ENCODE measurements at places on chromosomes 7 and 10. TPM values are rescaled to one million over a fixed set of nuclear protein-coding genes. Genes with fewer than 3 reads are reported as not detected.

The TDRD1 gene
- not detected for total RNA-seq

DNA sequence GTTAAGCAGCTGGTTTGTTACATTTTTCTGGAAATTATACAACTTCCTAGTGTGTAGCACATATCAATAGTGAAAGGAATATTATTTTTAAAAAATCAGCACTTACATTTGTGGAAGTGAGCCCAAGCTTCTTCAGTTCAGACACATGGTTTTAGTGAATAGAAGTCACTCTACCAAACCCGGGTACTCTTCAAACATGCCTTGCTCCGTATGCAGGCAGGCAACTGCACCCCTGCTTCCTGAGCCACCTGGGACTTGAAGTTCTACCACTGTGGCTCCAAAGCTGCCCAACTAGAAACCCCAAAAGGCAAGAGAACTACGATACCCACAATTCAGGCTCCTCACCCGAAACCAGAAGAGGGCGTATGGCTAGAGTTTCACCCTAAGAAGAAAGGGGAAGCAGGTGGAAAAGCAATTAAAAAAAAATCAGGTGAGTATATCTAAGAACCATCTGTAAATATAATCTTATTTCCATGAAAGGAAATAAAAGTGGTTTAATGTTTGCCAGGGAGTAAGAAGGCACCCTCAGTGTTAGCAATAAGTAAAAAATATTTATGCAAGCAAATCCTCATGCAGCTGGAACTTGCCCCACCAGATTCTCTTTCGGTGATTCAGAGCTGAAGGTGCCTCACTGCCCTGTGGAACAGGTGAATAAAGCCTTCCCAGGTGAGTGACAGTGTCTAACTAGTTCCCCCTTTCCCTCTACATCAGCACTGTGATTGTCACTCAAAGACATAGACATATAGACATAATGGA is at the start of gene MACC1:
Gene MACC1, minus strand, starts transcription at position 192 of the 756 bp plus-strand sequence. CDS start 55,522 bp downstream, outside the sequence.
- peak; percentile 71 for DNase-seq
- no peak within 1 kb of the TSS for H3K4me3 ChIP-seq
- no peaks in the 10 kb centered on the region for H3K36me3 ChIP-seq
- no peaks in the 10 kb centered on the region for H3K27me3 ChIP-seq
- no peaks in the 10 kb centered on the region for H3K4me1 ChIP-seq
- peak within 1 kb of the TSS; percentile 57 for H3K27ac ChIP-seq

GRCh38 chr10:69506487-69506833 is 55.2 kb downstream of the TSPAN15 start:
- H3K27me3 ChIP-seq = no peaks in the 10 kb centered on the region
- no peaks in the 10 kb centered on the region for H3K36me3 ChIP-seq
- H3K4me3 ChIP-seq = no peak overlapping the region

The LIPM gene
- total RNA-seq = not detected

The LRRC18 gene
- total RNA-seq = not detected

- DNase-seq = no peak
- H3K27me3 ChIP-seq = no peaks in the 10 kb centered on the region
- no peaks in the 10 kb centered on the region for H3K36me3 ChIP-seq
- H3K27ac ChIP-seq = no peak overlapping the region
- H3K4me3 ChIP-seq = no peak overlapping the region
Observed at GRCh38 chr10:102959360-102959759, 41.3 kb downstream of the CNNM2 start.

- no peak overlapping the region for H3K4me3 ChIP-seq
- no peaks in the 10 kb centered on the region for H3K36me3 ChIP-seq
- H3K27ac ChIP-seq = no peak overlapping the region
- no peaks in the 10 kb centered on the region for H3K4me1 ChIP-seq
- H3K27me3 ChIP-seq = no peaks in the 10 kb centered on the region
Observed at GRCh38 chr7:72476608-72477305, 64.6 kb upstream of the CALN1 start.

The VAX1 gene
- total RNA-seq = not detected

The NRCAM gene
- total RNA-seq = 19.5 TPM

The LRRC72 gene
- not detected for total RNA-seq

The PON1 gene
- not detected for total RNA-seq

The HOXA1 gene
- total RNA-seq = 0.78 TPM

- H3K36me3 ChIP-seq = no peaks in the 10 kb centered on the region
- peaks cover 11% of the 10 kb centered on the region for H3K4me1 ChIP-seq
- H3K27me3 ChIP-seq = no peaks in the 10 kb centered on the region
- H3K4me3 ChIP-seq = no peak overlapping the region
- H3K27ac ChIP-seq = peak overlapping the region; percentile 56
Observed at GRCh38 chr10:49177391-49178355, 10.5 kb downstream of the TMEM273 start.

The ELN gene
- 65.7 TPM for total RNA-seq

DNA sequence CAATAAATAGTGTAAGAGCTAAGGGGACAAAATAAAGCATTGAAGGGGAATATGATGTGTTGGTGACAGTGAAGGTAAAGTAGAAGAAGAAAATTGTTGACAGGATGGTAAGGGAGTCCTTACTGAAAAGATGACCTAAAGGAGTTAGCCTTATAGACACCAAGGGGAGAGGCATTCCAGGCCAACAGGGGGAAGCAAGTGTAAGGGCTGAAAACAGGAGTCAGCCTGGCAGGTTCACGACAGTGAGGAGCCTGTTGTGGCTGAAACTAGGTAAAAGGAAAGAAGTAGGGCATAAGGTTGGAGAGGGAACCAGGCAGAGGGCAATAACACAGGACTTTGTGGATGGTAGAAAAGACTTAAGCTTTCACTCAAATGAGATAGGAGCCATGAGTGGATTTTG is 34.0 kb downstream of the PNLIPRP3 start:
- no peak for DNase-seq
- H3K27me3 ChIP-seq = no peaks in the 10 kb centered on the region
- H3K36me3 ChIP-seq = no peaks in the 10 kb centered on the region
- no peak overlapping the region for H3K27ac ChIP-seq

- no peak overlapping the region for H3K27ac ChIP-seq
- DNase-seq = no peak
- H3K27me3 ChIP-seq = no peaks in the 10 kb centered on the region
- H3K4me3 ChIP-seq = no peak overlapping the region
- no peaks in the 10 kb centered on the region for H3K36me3 ChIP-seq
- H3K4me1 ChIP-seq = peaks cover 6% of the 10 kb centered on the region
Observed at GRCh38 chr10:132175907-132176581, 10.7 kb upstream of the DPYSL4 start.

DNA sequence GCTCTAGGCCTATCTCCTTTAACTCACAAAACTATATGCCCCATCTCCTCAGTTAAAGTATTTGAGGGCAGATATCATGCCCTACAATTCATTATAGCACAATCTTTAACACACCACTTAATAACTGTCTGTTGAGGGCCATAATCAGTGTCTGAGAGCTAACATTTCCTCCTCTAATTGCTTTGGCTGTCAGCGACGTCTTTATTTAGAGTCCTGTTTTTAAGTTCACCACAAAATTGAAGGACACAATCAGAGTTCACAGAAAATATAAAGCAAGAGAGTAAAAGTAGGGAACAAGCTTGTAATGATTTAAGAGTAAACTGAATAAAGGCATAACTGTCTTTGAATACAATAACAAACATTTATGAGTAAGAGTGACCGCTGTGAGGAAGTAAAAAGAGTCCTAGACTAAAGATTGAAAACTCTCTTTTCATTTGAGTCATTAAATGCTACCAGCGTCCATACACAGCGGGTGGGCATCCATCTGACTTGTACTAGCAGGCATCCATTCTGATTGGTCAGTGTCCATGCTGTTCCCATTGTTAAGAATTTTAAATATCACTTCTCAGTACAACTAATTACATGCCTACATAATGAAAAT is 38.4 kb upstream of the ABCB4 start:
- H3K27ac ChIP-seq = no peak overlapping the region
- H3K4me1 ChIP-seq = no peaks in the 10 kb centered on the region

- DNase-seq = peak; percentile 42
- H3K27ac ChIP-seq = peak overlapping the region; percentile 64
Observed at GRCh38 chr7:48244864-48245271, 73.6 kb downstream of the ABCA13 start.

- H3K27ac ChIP-seq = no peak overlapping the region
- no peak for DNase-seq
- no peaks in the 10 kb centered on the region for H3K27me3 ChIP-seq
- H3K4me1 ChIP-seq = peaks cover 3% of the 10 kb centered on the region
- no peaks in the 10 kb centered on the region for H3K36me3 ChIP-seq
Observed at GRCh38 chr10:102639537-102639936, 4.7 kb upstream of the TRIM8 start.

- H3K4me1 ChIP-seq = no peaks in the 10 kb centered on the region
- DNase-seq = no peak
- H3K4me3 ChIP-seq = no peak overlapping the region
- H3K27me3 ChIP-seq = no peaks in the 10 kb centered on the region
- no peaks in the 10 kb centered on the region for H3K36me3 ChIP-seq
Observed at GRCh38 chr7:30915005-30915601, 3.5 kb downstream of the AQP1 start.

DNA sequence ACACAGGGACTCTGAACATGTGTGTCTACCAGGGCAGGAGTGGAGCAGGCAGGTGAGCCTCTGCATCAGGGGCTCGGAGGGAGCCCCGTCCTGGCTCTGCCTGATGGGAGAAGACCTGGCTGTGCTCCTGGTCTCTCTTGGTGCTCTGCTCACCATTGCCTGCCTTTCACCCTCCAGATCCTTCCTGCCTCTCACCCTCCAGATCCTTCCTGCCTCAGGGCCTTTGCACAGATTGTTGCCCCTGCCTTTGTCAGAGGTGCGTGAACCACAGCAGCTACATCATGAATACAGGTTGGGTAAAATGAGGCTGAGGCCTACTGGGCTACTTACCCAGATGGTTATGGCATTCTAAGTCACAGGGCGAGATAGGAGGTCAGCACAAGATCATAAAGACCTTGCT is 16.6 kb downstream of the COL26A1 start:
- H3K4me1 ChIP-seq = peaks cover 3% of the 10 kb centered on the region
- H3K27ac ChIP-seq = no peak overlapping the region
- no peaks in the 10 kb centered on the region for H3K36me3 ChIP-seq
- DNase-seq = no peak

DNA sequence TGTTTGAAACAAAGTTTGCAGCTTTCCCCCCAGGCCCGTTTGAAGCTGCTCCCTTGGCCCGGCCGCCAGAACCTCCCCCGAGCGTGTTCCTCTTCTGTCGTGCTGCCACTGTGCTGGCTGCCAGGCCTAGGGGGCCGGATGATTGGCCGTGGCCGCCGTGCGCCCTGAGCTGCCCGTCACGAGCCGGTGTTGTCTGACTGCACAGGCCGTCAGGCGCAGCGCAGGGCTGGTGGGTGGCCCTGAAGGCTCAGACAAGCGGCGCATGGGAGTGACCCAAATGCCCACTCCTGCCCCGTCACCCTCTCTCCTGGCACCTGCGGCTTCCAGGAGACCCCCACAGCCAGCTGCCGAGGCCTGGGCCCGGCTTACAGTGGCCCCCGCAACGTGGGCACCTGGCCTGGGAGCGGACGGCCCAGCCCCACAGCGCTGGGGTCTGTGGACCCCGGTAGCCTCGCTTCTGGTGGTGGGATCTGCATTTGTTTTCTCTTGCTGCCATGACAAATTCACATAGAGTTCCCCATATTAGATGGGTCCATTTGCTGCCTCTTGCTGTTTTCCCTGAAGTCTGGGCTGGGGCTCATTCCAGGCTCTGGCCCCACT is 13.1 kb downstream of the JAKMIP3 start:
- H3K36me3 ChIP-seq = no peaks in the 10 kb centered on the region
- DNase-seq = no peak
- H3K4me1 ChIP-seq = no peaks in the 10 kb centered on the region

The SPDYE5 gene
- not detected for total RNA-seq

Data from thyroid gland (tissue), 4 donors.